ENCODE measurements at places on chromosomes 16 and 17. TPM values are rescaled to one million over a fixed set of nuclear protein-coding genes. Genes with fewer than 3 reads are reported as not detected.

DNA sequence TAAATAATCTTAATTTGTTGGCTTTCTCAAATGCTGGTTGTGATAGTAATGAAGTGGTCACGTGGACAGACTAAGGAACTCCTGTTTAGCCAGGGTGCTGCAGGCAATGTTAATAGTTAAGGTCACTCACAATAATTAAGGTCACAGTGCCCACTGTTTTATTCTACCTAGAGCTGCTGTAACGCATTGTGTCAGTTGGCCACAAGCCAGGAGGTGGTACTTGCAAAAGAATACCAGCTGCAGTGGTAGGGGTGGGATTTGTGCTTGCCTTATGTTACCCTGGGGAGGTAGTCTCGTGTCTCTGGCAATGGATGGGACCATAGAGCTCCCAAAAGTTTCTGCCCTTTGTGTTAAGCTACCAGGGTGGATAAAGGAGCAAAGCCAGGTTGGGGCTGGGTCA lies 969.1 kb upstream of the CDH8 start:
- no peak for DNase-seq

The ARL5C gene
- not detected for polyA plus RNA-seq

The RIPOR1 gene
- 100 TPM for polyA plus RNA-seq

- no peak for DNase-seq
Observed at GRCh38 chr17:74446551-74447500, 14.9 kb downstream of the GPRC5C start.

DNA sequence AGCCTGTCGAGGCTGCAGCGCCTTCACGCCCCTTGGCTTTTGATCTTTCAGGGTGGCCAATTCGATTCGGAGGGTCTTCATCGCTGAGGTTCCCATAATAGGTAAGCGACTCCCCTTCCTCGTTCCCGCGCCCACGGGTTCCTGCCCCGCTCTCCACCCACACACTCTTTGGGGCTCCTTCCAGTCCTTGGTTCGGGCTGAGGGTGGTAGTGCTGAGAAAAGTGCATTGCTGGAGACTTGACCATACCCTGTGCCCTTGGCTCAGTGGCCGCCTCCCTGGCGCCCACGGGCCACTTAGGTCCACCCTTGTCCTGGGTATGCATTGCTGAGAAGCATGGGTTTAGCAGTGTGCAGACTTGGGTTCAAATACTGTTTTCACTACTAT lies 491 bp downstream of the POLR2C start:
- DNase-seq: no peak

DNA sequence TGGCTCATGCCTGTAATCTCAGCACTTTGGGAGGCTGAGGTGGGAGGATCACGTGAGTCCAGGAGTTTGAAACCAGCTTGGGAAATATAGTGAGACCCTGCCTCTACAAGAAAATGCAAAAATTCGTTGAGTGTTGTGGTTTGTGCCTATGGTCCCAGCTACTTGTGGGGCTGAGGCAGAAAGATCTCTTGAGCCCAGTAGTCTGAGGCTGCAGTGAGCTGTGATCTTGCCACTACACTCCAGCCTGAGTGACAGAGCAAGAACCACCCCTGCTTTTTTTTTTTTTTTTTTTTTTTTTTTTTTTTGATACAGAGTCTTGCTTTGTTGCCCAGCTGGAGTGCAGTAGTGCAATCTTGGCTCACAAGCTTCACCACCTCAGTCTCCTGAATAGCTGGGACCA lies 34.0 kb downstream of the ITGB3 start:
- no peak for DNase-seq

The HOXB3 gene
- polyA plus RNA-seq: 150 TPM

The GAS7 gene
- polyA plus RNA-seq: 16.1 TPM

GRCh38 chr16:57325458-57325857 lies 33.1 kb upstream of the CCL22 start:
- no peak for DNase-seq

DNA sequence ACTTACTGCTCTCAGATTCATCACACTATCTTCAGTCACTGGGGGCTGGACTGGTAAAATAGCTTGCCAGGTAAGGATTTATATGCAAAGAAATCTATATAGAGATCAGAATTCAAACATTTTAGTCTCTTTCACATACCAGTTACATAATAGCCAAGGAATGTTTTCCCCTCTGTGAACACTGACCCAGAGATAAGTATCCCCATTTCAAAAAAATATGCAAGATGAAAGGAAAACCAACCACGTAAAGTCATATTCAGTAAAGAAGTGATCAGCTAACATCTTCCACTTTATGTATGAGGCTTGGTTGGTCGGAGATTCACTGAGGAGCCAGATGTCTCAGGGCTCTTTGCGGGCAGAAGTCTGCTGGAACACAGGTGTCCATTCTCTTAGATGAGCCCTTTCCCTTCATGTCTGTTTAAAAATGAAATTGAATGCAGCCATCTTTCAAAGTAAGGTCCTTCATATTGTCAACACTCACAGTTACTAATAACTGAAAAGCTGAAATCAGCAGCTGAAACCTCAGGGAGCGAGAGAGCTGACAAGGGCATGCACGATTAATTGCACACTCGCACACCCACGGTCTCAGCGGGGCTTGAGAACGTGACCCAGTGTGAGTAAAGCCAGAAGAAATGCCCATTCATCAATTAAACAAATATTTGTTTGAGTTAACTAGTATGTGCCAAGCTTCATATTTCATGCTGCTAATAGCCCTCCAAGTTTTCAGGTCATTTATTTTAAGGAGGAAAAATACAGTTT lies 161.2 kb downstream of the MRTFB start:
- no peak for DNase-seq

The CFAP97D1 gene
- 0.04 TPM for polyA plus RNA-seq

DNA sequence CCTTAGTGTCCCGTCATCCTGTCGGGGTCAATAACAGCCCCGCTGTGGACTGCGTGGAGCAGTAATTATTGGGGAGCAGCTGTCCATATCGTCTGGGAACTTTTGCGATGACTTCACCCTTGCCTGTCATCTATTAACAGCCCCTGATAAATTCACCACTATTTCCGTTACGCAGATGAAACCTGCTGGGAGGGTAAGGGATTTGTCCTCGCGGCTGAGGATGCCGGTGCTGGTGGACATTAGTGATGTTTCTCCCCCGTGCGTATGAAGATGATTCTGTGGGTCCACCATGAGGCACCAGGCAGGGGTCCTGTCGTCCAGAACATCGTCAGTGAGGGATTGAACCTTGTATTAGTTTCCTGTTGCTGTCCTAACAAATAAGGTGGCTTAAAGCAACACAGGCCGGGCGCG lies 1.0 kb downstream of the FLYWCH2 start:
- DNase-seq: no peak

DNA sequence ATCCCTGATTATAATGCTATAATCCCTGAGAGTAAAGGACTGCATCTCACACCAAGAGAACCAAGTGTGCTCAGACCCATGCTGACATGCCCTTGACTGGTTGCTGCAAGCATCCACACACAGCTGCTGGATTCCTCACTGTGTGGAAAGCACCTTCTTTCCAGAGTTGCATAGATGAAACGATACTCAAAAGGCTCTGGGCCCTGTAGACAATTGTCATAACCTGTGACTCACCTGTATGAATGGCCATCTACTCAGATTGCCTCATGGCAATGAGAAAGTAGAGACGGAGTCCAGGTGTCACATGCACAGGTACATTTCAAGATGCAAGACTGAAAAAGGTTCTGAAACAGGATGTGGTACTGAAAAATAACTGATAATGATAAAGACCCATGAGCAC lies 58.1 kb downstream of the MPHOSPH6 start:
- no peak for DNase-seq

GRCh38 chr17:68221786-68222185 lies 26.1 kb upstream of the AMZ2 start:
- DNase-seq: no peak

The ZNF750 gene
- polyA plus RNA-seq: 1.8 TPM

- DNase-seq: no peak
Observed at GRCh38 chr17:44786551-44787081, 27.8 kb downstream of the ADAM11 start.

The TMEM220 gene
- polyA plus RNA-seq: 10.0 TPM

- DNase-seq: no peak
Observed at GRCh38 chr17:3852561-3852960, 6.5 kb upstream of the NCBP3 start.

The KRT28 gene
- polyA plus RNA-seq: not detected

The PRR35 gene
- polyA plus RNA-seq: 8.6 TPM

The DLX4 gene
- polyA plus RNA-seq: 0.39 TPM
